ENCODE measurements at places on chromosomes 4 and X.
A peak's percentile ranks its signal among the peaks of the same experiment; 100 is the strongest.

- DNase-seq, result no peak
These were observed 52.9 kb downstream of the TRIM2 start for GRCh38 chr4:153257151-153257620.

DNA sequence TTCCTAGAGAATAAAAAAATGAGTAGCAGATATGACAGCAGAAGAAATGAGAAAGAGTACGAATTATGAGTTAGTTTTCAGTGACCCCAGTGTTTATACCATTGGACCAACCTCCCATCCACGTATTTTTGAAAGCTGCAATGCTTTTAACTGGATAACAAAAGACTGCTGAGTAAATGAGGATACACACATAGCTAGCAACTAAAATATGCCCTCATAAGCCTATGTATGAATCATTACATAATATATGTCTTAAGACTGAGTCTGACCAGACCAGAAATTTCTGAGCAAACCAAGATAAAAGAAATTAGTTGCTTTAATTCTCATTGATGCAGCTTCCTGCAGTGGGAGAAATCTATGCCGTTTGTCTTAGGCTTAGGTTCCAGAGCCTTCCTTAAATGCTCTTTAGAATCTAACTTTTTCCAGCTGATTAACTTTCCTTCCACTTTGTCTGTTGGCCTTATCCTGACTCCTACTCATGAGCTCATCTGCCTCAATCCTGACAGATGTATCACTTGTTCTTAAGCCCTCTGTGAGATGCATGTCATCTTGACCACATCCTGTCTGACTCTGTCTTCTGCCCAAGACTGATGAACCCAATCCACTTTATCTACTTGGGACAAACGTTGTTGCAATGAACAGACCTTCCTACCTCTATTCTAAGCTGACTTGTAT is 301.4 kb upstream of the AADAT start:
- no peak for DNase-seq

GRCh38 chr4:140247237-140247636 is 93.3 kb upstream of the MAML3 start:
- DNase-seq, result no peak

- no peak for DNase-seq
These were observed 63.8 kb downstream of the DLG3 start for GRCh38 chrX:70508296-70508911.

DNA sequence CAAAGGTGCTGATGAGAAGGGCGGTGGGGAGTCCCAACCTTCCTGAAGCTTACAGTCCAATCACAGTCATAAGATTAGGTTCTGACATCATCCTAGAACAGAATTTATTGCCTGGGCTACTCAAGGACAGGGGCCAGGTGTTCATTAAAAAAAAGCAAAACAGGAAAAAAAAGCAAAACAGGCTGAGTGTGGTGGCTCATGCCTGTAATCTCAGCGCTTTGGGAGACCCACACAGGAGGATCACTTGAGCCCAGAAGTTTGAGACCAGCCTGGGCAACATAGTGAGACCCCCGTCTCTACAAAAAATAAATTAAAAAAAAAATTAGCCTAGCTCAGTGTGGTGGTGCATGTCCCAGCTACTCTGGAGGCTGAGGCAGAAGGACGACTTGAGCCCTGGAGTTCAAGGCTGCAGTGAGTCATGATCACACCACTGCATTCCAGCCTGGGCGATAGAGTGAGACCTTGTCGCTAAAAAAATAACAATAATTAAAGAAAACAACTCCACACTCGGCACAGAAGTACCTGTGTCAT is 3.0 kb downstream of the RAB9A start:
- DNase-seq, result no peak

DNA sequence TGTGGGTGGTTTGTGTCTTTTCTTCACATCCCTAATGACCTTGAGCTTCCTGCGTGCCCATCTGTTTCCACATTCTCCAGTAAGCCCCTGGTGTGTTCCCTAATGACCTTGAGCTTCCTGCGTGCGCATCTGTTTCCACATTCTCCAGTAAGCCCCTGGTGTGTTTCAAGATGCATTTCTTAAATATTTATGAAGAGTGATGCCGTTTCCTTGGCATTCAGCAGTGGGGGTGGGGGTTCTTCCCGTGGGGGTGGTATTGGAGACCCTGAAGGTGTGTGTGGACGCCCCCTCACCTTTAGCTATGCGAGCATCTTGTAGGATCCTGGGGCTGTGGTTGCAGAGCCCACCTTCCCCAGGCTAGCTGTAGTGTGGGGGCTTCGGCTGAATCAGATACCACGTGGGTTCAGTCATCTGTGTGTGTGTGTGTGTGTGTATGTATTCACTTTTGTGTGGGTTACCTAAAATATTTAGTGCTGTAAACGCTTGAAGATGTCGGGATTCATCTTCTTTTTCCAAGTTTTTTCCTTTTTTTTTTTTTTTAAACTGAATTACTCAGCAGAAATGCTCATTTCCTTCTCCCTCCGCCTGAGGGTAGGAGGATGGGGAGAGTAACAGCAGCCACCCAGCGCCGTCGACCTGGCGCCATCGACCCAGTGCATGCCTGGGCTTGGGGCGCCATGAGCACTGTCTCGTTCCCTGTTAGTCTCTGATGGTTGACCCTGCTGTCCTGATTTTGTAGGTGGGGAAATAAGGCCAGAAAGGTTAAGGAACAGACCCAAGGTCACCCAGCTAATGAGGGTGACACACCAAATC is 9.9 kb downstream of the NSG1 start:
- no peak for DNase-seq

GRCh38 chr4:72546456-72546855 is 22.6 kb downstream of the ADAMTS3 start:
- no peak for DNase-seq

DNA sequence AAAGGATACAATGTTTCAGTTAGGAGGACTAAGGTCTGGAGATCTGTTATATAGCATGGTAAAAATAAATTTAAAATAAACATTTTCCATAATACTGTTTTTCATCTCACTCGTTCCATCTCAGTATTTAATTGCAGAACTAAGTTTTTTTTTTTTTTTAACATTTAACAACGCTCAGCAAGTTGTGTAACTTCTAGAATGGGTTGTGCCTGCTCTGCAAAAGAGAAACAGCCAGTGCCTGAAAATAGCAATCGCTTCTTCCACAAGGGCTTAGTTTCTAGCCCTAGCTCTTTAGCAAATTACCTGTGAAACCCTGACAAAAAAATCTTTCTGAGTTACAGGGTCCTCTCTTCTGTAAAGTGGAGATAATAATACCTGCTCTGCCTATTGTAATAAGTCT is 41.9 kb downstream of the CNGA1 start:
- DNase-seq, result no peak

DNA sequence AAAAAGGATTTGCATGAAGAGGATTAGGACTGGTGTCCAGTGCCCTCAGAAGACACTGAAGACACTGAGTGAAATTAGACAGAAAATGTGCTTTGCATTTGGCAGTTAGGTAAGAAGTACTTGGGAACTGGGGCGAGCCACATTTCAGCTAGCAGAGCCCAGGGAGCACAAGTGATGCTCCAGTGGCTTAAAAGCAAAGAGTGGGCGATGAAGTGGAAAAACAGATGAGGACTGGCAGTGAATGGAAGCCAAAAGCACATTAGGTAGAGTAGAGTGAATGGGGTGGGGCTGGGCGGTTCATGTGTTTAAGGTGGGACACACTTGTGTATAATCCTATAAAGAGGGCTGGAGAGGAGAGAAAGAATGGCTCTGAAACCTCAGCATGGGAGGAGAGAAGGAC is 18.4 kb downstream of the DCLK2 start:
- DNase-seq, result no peak

DNA sequence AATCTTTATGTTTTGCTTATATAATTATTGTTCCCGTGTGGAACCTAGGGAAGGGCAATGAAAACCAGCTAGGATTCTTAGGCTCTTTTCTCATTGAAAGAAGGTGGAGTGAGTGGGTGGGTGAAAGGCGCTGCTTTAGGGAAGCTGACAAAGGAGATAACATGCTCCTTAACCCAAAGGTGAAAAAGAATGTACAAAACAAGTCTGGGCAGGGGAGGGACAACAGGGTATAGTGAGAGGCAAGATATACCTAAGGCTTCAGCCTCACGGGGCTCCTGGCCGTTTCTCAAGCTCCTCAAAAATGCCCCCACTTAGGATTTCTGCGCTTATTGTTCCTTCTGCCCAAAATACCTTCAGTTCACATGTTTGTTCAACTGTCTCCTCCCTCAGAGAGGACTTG is 1.8 kb downstream of the SH2D1A start:
- no peak for DNase-seq

DNA sequence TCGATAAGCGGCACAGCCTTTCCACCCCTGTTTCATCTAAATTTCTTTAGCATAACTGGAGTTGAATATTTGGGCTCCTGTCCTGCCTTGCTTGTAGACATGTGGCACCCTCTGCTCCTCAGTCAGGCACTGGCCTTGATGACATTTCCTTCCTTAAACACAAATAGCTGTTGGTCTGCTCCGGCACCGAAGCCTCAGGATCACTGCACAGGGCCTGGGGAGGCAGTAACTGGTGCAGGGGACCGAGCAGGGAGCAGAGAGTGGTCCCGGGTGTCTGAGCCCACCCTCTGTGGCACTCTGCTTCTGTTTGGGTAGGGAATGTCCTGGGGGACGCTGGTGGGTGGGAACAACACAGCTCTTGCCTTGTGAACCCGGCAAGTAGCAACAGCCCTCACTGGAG is 13.6 kb downstream of the RGS12 start:
- DNase-seq, result no peak

DNA sequence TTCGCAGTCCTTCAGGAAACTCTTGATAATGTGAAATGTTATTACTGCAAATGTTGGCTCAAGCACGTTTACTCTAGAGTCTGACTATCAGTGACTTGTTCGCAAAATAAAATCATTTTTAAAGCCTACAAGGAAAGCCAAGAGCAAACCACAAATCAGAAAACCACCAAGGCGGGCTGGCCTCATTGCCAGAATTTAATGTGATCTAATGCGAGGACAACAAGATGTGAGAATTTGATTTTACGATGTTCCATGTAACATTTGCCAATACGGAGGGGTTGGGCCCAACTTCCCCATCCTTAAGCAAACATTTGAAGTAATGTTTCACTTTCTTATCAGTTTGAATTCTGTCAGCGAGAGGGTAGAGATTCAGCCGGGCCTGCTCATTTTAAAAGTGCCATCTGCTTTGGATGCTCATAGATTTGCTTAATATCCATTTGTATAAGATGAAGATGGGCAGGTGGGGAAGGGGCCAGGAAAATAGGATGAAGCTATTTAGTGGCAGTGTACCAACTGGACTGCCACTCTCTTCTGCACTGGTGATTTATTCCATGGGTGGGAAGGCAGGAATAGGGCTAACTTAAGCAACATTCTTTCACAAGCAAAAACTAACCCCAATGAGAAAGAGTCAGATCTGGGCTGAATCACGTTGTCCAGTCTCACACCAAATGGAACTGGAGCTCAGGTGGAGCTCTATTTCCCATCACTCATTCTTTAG is 225.3 kb downstream of the ANAPC10 start:
- no peak for DNase-seq

DNA sequence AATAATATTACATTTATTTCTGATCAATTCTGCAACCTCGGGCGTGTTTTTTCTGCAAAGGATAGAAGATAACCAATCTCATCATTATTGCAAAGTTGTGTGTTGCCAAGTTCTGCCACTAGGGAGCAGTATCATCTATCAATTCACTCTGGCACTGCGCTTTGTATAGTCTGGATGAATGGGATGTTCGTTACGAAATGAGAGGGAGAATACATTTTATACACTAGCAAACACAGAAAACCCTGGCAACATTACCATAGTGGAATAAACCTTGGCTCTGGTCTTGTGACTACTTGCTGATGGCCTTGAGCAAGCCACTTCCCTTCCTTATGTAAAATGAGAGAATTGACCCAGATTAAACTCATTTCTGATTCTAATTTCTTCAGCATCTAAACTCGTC is 97.5 kb upstream of the ZNF518B start:
- DNase-seq, result peak; percentile 71

DNA sequence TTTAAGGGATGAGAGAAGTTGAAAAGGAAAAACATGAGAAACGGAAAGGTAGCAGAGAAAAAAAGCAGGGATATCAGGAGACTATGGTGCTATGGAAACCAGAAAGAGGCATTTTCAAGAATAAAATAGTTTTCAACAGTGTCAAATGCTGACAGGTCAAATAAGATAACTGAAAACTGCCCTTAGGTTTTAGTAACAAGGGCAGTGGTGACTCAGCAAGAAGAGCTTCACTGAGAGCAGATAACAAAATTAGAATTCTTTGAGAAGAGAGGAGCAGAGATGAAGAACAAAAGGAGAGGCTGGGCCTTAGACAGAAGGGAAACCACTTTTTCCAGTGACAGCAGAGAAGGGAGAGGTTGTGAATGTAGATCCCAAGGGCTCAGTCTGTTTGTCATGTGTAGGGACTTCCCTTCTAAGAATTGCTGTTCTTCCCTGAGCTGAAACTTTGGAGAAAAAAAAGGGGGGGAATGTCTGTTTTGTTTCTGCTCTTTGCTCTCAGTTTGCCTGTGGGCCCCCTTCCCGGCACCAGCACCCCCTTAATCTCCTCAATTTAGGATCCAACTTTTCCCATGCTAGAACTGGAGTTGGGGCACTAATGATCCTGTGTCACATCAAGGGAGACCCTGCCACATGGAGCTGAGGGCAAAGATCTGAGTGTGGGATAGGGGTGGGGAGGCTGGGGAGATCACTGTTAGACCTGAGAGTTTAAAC is 26.8 kb upstream of the MAGEA10 start:
- no peak for DNase-seq

- DNase-seq, result no peak
These were observed 104.9 kb downstream of the ALPK1 start for GRCh38 chr4:112402098-112402497.

- no peak for DNase-seq
These were observed 227.2 kb downstream of the COX18 start for GRCh38 chr4:72842323-72842722.

GRCh38 chrX:134324359-134324758 is 87.4 kb downstream of the CCDC160 start:
- DNase-seq, result no peak

DNA sequence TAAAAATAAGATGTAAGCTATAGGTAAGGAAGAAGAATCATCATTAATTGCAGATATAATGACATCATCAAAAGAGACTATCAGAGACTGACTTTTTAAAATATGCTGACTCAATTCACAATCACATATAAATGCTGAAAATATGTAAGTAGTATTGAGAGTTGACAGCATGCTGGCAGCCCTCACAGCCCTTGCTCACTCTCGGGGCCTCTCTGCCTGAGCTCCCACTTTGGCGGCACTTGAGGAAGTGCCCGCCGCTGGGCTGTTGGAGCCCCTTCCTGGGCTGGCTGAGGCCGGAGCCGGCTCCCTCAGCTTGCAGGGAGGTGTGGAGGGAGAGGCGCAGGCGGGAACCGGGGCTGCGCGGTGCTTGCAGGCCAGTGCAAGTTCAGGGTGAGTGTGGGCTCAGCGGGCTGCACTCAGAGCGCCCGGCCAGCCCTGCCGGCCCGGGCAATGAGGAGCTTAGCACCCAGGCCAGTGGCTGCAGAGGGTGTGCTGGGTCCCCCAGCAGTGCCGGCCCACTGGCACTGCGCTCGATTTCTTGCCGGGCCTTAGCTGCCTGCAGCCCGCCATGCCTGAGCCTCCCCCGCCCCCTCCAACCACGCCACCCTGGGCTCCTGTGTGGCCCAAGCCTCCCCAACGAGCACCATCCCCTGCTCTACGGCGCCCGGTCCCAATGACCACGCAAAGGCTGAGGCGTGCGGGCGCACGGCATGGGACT is 68.9 kb downstream of the RAB28 start:
- no peak for DNase-seq

GRCh38 chr4:110484767-110485166 is 8.8 kb downstream of the ENPEP start:
- DNase-seq, result no peak

GRCh38 chr4:26197018-26197779 is 123.6 kb upstream of the RBPJ start:
- DNase-seq, result no peak
